ENCODE measurements at places on chromosomes 5 and 9.

- no peak for DNase-seq
These were observed 184.9 kb downstream of the FANCC start for GRCh38 chr9:95132366-95133324.

DNA sequence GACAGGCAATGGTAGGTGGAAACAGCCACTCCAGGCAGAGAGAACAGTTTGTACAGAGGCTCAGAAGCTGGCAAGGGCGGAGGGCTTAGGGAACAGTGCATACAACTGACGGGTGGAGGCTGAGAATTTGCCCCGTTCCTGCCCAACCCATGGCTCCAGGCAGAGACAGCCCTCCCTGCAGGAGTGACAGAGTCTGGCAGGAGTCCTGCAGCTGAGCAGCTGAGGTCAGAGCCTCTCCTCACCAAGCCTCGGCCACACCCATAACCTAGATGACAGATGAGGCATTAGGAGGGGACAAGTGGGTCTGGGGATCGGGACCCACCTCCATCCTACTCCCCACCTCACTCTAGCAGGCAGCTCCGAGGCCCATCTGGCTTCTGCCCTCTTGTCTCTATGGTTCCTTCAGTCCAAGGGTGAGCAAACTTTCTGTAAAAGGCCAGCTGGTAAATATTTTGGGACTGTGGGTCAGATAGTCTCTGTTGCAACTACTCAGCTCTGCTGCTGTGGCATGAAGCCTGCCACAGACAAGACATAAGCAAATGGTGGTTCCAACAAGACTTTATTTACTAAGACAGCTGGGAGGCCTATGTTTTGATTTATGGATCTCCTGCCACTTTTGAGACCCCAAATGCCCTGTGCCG lies 83.7 kb downstream of the SH3TC2 start:
- DNase-seq = no peak

GRCh38 chr9:131409458-131409992 lies 15.6 kb downstream of the PRRC2B start:
- no peak for DNase-seq

DNA sequence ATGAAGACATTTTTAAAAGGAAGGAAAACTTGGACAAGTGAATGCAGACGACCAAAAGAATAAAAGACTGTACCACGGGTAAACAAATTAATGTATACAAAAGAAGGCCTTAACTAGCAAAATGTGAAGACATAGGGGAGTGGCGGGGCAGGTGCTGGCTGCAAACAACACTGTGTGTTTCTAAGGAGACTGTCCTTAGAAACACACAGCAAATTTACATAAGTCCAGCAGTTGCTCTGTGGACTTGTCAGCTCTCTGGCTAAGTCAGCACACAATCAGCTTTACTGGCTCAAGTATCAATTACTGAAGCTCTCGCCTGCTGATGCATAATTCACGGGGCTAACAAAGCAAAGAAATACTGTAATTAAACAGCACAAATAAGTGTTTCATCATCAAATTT lies 24.8 kb downstream of the PTBP3 start:
- no peak for DNase-seq

DNA sequence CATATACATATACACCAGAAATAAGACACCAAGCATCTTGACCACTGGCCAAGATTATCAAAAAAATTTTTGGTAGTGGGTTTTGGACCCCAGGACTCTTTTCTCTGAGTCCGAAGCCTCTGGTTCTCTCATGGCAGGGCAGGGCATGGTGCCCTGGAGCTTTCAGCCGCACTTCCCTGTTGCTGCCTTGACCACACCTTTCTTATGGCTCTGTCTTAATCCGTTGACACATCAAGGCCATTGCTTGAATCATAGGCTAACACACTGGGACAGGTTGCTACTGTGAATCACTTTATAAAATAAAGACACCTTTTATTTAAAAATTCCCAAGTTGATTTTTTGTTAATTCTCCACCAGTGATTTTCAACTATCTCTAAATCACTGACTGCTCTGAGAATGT lies 45.4 kb upstream of the CAST start:
- no peak for DNase-seq

Data from right renal pelvis (tissue), 4 donors.